Kidney (tissue), 22 donors: ENCODE measurements at places on chromosomes 3 and 15.

GRCh38 chr15:77584201-77584600 lies 48.5 kb downstream of the LINGO1 start:
- no peak for DNase-seq

GRCh38 chr3:101902041-101902440 lies 52.7 kb downstream of the NFKBIZ start:
- DNase-seq = no peak

- no peak for DNase-seq
Observed at GRCh38 chr3:46130631-46131310, 77.3 kb downstream of the CCR1 start.

DNA sequence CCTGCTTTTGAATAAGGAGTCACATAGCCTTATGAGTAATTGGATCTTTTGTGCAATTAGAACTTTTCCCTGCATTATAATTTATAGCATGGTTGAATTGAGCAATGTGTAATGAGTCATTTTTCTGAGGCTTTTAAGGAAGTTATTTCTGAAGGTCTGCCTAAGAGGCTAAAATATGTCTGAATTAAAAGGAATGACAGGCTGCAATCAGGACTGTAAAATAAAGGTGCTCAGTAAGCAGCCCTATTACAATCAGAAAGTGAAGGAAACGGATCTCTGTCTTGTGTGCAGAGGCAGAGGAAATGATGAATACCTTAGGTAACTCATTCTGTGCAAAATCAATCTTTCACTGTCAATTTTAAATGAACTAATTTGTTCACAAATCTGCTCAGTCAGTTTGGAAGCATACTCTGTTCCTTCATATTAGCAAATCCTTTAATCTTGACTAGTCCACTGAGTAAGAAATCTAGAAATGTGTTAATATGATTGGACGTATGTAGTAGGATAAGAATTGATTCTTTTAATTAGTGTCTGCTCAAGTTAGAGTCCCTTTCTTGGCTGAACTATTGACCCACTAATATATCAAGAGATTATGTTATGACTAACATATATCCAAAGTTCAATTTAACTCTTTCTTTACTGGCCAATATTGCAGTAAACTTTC lies 290.1 kb downstream of the ZIC1 start:
- DNase-seq = no peak

- DNase-seq = no peak
Observed at GRCh38 chr3:30680789-30681648, 74.6 kb downstream of the TGFBR2 start.

GRCh38 chr3:28547677-28548076 lies 199.1 kb upstream of the AZI2 start:
- no peak for DNase-seq

DNA sequence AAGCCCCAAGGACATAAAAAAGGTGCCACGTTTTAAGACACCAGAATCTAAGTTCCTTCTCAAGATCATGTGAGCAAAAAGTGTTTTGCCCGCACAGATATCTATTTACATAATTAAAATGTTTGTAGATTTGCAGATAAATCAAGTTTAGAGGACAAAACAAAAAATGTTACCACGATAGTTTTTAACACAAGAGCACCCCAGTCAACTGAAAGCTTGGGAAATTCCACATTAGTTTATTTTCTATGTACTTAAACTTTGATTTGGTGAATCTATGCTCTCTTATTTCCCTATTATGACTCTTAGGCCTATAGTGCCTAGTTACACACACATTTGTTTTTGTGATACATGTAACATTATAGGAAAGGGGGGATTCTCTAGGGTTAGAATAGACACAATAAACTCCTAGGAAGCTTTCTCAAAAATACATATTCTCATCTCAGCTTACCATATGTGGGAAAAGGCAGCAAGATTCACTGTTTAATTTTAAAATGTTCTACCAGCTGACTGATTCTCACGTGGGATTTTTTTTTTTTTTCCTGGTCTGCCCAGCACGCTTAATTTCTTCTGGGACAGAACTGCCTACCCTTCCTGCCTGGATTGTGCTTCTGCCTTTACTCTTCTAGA lies 8.4 kb upstream of the LEKR1 start:
- DNase-seq = no peak

DNA sequence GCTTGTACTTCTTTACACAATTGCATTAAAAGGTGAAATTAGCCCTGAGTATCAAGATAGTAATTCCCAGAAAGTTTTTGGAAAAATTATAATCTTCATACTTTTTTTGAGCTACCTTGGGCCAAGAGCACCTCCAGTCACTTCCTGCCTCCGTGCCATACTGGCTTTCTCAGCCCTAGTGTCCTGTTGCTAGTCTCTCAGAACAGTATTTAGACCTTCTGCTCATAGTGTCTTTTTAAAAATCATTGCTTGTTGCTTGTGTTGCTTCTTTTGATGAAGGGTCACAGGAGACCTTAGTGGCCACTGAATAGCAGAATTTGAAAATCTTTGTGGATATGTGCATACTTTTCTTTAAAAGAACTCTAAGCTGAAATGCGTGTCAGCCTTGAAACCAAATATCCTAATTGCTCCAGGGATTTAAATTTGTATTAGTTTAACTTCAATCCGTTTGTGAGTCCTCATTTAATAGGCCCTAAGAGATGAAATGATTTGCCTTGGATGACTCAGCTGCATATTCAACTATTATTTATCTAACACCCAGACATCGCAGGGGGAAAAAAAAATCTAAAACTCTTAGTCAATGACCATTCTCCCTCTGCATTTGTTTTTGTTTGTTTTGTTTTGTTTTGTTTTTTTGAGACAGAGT lies 29.1 kb upstream of the LXN start:
- DNase-seq = no peak

- no peak for DNase-seq
Observed at GRCh38 chr3:128123156-128123537, 465 bp downstream of the RUVBL1 start.

GRCh38 chr3:103787164-103787871 lies 1352.5 kb downstream of the ZPLD1 start:
- no peak for DNase-seq

- no peak for DNase-seq
Observed at GRCh38 chr15:100247228-100248225, 94.2 kb downstream of the ADAMTS17 start.

DNA sequence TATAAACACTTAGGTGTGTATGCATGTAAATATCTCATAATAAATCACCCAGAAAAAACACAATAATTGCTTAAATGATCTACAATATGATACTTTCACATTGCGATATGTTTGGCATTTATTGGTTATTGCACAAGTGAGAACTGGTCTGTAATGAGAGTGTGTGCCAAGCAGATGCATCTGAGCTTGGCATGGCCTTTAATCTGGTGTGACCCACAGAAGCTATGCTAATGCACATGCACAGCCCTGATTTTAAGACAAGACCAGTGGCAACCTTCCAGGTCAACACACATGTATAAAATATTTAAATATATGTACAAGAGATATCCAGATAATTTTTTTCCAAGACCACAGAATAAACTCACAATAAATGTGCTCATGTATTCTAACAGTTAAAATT lies 42.7 kb downstream of the C2CD4A start:
- DNase-seq = no peak

DNA sequence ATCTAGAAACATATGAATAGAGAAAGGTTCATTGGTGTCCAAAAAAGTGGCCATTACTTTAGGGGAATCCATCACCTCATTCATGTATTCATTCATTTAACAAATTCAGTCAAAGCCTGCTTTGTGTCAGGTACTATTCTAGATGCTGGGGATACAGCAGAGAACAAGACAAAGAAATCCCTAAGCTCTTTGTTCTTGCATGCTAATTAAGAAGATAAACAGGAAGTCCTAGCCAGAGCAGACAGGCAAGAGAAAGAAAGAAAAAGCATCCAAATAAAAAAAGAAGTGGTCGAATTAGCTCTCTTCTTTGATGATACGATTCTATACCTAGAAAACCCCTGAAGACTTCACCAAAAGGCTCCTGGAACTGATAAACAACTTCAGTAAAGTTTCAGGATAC lies 12.4 kb upstream of the ZMAT3 start:
- DNase-seq = no peak

DNA sequence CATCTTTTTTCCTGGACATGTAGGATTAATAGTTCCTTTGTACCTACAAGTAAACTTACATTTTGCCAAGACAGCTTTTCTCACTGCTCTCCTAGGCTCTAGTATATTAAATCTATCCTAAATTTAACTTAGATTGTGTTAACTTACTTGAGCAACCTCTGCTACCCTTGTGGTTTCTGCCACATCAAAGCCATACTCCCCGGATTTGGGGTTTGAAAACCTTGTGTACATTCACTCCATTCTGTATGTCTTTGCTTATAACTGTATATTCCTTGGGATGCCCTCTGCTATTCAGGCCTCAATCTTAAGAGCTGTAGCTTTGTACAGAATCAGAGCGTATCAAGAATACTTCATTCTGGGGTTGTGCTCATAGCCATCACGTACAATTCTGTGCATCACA lies 60.4 kb downstream of the ARIH1 start:
- DNase-seq = no peak

DNA sequence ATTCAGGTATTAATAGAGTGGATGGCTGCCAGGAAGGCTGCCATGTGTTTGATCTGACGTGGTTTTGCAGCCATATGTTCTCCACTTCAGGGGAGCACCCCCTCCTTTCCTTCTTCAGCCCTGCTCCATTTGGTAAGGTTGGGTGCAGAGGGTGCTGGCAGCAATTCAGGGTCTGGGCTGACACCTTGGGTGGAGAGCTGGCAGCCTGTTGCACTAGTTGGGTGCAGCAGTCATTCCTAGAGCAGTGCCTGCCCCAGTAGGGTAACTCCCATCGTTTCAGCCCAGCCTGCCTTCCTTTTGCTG lies 1.5 kb downstream of the TYRO3 start:
- no peak for DNase-seq

DNA sequence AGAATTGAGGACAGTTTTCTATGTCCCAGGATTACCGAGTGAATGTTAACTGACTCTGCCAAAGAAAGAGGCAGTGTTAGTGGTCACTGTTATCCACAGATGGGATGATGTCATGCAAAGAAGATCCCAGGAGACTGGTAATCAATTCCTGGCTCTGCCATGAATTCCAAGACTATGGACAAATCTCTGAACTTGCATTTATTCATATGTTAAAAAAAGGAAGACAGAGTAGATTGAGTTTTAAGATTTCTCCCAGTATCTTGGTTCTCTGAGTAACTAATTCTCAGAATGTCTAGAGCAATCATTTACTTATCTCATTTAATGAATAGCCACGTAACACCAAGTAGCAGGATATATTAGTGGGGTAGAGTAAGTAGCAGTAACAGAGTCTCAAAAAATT lies 11.5 kb upstream of the MAP3K13 start:
- DNase-seq = no peak

DNA sequence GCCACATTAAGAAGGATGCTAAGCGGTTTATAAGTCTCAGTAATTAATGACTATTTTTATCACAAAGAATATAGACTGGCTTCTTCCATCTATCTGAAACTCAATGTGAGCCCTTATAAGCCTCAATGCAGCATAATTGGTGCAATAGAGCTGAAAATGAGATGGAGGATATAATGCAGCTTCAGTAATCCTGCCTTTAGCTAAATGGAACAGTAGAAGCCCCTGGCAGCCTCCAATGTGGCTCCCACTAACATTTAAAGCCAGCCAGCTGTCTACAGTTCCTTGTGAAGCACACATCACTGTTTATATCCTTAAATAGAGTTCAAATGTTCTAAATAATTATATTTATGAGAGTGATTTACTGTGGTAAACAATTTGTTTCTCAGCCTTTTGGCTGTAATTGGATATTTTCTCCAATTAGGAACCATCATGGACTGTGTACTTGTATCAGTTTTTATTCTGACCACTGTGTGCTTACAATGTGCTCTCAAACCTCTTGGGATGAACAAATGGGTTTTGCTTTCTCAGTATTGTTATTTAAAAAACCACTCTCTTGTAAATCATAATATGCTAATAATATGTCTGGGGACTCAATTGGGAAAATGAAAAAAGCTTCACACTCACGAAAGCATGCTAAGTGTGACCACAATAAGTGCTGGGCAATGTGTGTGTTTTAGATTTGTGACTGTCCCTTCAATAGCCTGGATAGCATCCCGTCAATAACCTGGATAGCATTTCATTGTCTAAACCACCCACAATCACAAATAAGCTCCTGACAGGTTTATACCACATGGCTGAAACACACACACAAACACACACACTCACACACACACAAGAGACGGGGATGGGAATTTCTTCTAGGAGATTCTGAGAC lies 366.6 kb downstream of the GBE1 start:
- DNase-seq = no peak

- DNase-seq = no peak
Observed at GRCh38 chr3:129032716-129033115, 27.9 kb upstream of the GP9 start.

GRCh38 chr15:52517014-52517413 lies 11.7 kb downstream of the MYO5A start:
- DNase-seq = no peak

DNA sequence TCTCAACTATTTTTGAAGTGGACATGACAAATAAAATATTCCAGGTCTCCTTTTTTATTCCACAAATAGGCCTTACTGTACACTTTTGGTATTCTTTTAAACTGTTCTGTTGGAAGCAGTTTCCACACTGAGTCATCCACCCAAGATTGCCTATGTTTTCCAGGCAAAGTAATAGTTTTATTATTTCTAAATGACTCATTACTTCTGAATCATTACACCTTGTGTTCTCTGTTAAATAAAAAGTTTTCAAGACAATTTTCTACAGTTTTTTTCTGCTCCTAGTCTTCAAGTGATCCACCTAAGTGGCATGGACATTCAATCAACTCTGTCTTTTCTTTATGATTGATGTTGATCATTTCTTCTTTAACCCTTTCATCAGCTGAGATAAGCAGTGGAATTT lies 26.5 kb downstream of the PPP2R3A start:
- DNase-seq = no peak

- peak; percentile 41 for DNase-seq
Observed at GRCh38 chr15:37093480-37094332, 6.6 kb downstream of the MEIS2 start.

- peak; percentile 83 for DNase-seq
Observed at GRCh38 chr15:91456251-91456718, 356.2 kb downstream of the SV2B start.

GRCh38 chr15:99090011-99090699 lies 14.7 kb upstream of the SYNM start:
- DNase-seq = no peak

GRCh38 chr3:76442374-76442915 lies 597.5 kb upstream of the ROBO2 start:
- no peak for DNase-seq

- DNase-seq = no peak
Observed at GRCh38 chr15:76994001-76994400, 925 bp upstream of the PSTPIP1 start.
